ENCODE measurements at places on chromosomes 11 and 22.

- DNase-seq: no peak
Observed at GRCh38 chr11:127395034-127395433, 394.5 kb upstream of the KIRREL3 start.

- DNase-seq: no peak
Observed at GRCh38 chr11:76863196-76863777, 2.6 kb downstream of the ACER3 start.

DNA sequence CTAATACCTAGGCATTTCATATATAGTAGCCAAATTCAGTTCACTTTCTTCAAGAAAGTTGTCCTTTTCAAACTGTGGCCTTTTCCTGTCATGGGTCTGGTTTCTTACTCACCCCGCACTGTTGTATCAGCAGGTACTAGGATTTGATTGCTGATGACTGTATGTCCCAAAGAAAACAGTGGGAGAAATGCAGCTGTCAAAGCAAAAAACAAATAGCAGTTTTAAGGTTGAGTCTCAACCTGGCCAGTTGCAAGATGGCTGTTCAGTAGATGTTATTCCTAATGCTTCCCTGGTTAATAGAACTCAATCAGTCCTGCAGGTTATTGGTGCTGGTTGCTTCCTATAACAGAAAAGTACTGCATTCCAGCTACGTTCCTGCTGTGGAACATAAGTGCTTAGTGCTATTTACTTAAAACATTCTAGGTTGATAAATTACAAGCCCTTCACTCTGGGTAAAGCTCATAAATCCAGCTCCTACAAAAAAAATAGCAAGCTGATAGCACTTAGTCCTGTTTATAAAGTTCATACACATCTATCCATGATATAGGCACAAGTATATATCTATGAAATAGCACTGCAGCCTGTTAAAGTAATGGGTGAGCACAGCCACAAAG, 26.6 kb downstream of the NF2 start:
- DNase-seq: no peak

GRCh38 chr11:46607516-46607915, 9.5 kb downstream of the HARBI1 start:
- DNase-seq: no peak

DNA sequence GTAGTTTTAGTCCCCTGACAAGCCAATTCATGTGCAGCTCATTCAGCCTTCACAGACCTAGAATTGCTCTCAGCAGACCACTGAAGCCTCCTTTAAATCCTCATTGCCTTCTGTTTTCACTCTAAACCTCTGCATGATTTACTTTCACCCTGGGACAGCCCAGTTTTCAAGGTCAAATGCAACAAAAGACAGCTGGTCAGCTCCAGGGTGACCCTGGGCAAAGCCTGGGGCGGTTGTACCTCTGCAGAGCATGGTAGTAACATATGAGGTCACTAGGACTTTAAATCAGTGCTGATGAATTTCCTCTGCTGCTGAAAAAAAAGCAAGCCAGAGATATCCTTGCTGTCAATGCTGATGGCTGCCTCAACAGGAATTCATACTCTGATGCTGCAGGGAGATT, 62.2 kb downstream of the SERGEF start:
- no peak for DNase-seq

GRCh38 chr22:17705546-17705945, 67.0 kb downstream of the BCL2L13 start:
- no peak for DNase-seq

DNA sequence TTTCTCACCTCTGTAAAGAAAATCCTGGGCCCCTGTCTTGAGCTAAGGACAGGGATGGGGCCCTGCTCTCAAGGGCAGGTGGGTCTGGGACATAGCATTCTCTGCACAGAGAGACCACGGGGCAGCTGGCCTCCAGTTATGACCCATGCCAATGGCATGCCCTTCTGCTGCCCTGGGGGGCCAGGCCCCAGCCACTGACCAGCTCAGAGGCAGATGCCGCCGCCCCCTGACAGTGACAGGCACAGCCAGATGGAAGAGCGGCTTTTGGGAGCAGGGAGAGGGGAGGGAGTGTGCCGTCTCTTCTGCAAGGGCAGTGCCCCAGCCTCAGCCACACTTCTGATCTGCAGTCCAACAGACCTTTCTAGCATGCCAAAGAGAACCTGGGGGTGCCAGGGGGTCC, 114.8 kb upstream of the NAV2 start:
- DNase-seq: peak; percentile 45

DNA sequence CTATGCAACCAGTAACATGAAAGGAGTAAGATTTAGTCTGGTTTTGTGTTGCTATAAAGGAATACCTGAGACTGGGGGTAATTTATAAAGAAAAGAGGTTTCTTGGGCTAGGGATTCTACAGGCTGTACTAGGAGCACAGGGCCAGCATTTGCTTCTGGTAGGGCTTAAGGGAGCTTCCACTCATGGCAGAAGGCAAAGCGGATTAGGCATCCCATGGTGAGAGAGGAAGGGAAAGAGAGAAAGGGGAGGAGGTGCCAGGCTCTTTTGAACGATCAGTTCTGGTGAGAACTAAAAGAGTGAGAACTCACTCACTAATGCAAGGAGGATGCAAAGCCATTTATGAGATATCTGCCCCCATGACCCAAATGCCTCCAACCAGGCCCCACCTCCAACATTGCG, 283.2 kb downstream of the OPCML start:
- no peak for DNase-seq

GRCh38 chr11:124625504-124626168, 3.0 kb downstream of the TBRG1 start:
- no peak for DNase-seq

GRCh38 chr22:25110596-25110845, 89.1 kb upstream of the CRYBB3 start:
- no peak for DNase-seq

- no peak for DNase-seq
Observed at GRCh38 chr11:117945047-117945810, 16.0 kb upstream of the TMPRSS13 start.

DNA sequence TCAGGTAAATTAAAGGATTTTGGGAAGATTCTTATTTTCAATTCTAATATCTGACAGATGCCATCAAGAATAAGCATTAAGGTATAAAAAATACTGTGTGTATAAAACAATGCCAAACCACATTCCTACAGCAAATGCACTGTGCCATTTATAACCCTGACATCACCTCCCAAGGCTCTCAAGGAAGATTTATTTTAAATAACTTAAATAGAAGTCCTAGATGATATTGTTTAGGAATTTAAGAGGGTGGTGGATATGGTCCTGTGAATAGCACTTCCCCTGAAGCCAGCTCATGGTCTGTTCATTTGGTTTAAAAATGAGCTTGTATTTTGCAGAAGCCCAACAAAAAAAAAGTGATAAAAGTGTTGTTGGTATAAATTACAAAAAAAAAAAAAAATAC, 32.1 kb downstream of the PPIL2 start:
- DNase-seq: no peak

Data from RCC 7860 (cell line).